ENCODE measurements at places on chromosomes 4 and X.

DNA sequence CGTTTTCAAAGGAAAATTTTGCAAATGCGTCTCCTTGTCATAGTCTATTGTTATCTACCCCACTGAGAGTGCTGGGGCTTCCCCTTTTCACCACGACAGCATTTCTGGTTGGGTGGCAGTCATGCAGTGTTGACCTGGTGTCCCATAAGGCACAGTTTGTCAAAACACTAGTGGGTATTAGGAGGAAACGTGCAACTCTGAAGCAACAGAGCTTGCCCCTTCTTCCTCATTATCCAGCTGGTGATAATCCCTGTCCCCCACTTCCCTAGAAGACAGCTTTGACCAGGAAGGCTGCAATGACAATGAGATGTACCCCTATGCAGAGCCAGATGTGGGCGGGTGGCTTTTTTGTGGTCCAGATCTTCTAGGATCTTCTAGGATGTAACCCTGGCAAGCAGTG is 1.8 kb downstream of the TBC1D1 start:
- no peak for DNase-seq

DNA sequence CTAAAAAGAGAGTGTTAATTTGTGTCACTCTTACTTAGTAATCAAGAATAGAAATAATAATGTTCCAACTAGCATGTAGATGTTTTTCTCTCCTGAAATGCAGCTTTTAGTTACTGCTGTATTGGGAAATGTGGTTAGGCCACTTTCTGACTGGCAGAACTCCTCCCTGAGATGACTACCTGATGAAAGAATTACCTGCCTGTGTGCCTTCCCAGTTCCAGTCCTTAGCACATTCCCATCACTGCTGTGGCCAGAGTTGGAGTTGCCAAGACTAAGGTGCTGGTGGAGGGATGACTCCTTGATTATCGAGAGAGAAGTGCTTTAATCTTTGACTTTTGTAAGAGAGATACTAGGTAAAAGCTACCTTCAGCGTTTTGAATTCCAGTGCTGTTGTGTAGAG is 9.5 kb downstream of the GAB1 start:
- DNase-seq = no peak

DNA sequence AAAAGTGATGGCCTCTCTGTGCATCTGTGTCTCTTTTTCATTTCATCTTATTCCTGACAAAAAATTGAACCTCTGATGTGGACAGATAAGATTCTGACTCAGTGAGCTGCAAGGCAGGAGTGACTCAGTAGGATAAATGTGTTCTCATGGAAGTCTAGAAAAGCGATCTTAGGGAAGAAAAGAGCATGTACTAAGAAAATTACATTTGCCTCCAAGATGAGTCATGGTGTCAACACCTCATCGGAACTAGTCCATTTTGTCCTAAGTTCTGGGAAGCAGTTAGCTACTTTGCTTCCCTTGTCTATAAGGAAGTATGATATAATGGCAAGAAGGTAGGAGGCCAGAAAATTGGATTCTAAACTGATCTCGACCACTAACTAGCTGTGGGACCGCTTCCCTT is 83.5 kb upstream of the AFF2 start:
- DNase-seq = no peak

DNA sequence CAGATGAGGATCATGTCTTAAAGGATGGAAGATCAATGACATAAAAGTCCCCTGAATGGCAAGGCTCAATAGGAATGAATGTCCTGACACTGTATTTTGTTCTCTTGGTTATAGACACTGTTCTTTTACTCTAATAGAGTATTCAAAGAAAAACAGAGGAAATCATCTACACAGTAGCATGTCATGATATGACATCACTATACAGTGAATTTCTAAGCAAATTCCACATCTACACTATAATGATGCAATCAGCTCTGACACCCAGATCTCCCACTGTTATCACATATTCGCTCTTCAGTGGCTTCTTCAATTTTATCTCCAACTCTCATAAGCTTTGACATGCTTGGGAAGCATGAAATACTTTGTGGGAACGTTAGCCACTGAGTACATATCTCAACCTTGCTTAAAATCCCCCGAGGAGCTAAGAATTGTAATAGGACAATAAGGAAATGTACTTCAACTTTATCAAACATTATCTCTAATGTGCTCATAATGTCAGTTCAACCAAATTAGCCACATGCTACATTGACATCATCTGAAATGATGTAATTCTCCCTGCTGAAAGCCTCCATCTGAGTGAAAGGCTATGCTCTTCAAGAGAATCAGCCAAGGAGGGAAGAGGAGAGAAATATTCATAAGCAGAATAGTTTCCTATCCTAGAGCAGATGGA is 139.6 kb upstream of the PTCHD1 start:
- no peak for DNase-seq

GRCh38 chr4:6031846-6032245 is 13.6 kb upstream of the C4orf50 start:
- no peak for DNase-seq

GRCh38 chrX:1452516-1453394 is at the start of gene ASMTL:
Gene ASMTL, minus strand, starts transcription at chrX:1452909. Its CDS starts 69 bp downstream, at chrX:1452840.
- DNase-seq = peak; percentile 99

DNA sequence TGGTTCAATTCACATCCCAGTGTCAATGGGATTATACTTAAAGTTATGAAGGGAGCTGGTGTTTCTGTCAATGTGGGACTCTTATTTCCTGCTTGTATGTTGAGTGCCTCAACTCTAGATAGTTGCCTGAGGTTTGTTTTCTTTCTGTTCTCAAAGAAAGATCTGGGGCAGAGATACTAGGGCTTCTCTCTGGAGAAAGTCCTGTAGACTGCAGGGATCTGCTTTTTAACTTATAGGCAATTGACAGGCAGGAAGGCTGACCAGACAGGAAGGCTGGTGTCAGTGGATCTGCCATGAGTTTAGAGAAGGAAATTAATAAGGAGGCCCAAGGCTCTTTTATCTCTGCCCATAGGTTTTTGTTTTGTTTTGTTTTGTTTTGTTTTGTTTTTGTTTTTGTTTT is 64.0 kb upstream of the PRKX start:
- no peak for DNase-seq

DNA sequence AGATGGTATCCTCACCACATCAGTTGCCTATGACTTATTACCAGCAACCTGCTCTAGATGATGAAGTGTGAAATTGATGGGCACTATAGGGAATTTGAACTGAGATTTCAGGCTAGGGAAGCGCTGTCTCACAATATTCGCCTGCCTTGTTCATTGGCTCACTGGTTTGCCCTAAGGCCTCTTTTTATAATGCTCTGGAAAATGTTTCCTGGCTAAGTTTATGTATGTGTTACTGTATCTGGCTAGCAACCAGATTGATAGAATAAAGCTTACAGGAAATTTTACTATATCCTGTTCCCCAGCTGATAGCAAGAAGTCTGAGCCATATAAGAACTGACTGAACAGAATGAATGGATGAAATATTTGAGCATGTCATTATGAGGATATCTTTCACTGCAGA is 71.6 kb downstream of the GSTCD start:
- DNase-seq = no peak

Data from brain (organoid and tissue), 16 donors.